RPMI8226 (cell line): ENCODE measurements at places on chromosomes 4 and X.

DNA sequence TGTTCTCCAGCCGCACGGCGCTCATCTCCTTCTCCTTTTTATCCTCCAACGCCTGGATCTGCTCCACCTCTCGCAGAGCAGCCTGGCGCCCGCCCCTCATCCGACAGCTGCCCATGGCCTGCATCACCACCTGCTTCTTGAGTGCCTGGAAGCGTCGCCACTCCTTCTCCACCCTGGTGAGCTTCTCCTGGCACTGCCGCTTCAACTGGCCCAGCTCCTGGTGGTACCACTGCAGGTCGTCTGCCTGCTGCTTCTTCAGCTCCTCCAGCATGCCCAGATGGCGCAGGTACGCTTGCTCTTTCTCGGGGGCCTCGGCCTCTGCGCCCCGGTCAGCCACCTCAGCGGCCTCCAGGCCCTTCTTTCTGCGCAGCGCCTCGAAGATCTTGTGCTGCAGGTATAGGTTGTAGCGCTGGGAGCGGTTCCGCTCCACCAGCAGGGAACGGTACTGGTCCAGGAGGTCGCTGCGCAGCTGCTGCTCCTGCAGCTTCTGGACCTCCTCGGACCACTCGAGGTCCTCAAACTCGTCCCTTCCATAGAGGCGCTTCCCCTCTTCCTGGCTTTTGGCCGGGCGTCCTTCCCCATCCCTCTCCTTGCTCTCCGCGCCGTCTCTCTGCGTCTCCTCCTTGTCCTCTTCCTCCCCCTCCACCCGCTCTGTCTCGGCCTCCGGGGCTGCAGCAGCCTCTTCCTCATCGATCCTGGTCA lies 1.2 kb upstream of the TADA2B start:
- DNase-seq, result no peak

- DNase-seq, result no peak
Observed at GRCh38 chrX:50698944-50699343, 115.0 kb downstream of the SHROOM4 start.

- DNase-seq, result no peak
Observed at GRCh38 chr4:105234582-105234981, 87.9 kb downstream of the TET2 start.

- no peak for DNase-seq
Observed at GRCh38 chr4:58766763-58767162, 1656.6 kb upstream of the IGFBP7 start.

- DNase-seq, result no peak
Observed at GRCh38 chr4:2353222-2354107, 65.0 kb downstream of the ZFYVE28 start.

DNA sequence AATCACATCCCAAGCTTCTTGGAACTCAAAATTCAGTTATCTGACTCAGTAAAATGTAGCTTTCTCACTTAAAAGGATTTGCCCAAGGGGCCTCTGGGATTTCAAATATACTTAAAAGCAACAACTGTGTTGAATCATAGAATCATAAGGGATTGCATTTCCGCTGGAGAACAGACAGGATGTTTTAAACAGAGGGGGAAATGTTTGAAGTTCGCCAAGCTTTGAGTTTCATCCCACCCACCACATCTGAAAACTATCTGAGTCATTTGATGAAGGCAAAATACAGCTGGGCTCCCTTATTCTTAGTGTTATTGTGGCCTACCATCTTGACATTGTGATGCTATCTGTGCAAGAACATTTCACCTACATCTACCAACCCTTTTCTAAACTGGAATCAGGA lies 73.5 kb downstream of the PPP1R2C start:
- DNase-seq, result no peak

DNA sequence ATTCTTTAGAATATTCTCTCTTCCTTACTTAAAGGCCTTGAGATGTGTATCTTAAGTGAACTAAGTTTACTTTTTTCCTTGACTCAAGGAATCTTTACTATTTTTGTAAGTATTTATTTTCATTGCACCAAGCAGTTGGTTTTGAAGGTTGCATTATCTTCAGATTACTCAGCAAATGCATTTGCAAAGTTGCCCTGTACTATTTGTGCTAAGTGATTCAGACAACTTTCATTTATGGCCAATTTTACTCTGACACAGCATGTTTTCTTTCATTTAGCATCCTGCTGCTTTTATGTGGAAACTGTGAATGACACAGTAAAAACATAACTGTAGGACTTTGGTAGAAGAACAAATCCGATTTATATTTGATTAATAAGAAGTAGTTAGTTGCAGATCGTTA lies 191.0 kb downstream of the CCSER1 start:
- DNase-seq, result no peak
